Activated naive CD4-positive, alpha-beta T cell treated with anti-CD3 and anti-CD28 coated beads for 36 hours (primary cell): ENCODE measurements at places on chromosomes 6 and 20. TPM values are rescaled to one million over a fixed set of nuclear protein-coding genes. Genes with fewer than 3 reads are reported as not detected.

TINAG gene
- not detected for total RNA-seq

FHL5 gene
- total RNA-seq: not detected

DNA sequence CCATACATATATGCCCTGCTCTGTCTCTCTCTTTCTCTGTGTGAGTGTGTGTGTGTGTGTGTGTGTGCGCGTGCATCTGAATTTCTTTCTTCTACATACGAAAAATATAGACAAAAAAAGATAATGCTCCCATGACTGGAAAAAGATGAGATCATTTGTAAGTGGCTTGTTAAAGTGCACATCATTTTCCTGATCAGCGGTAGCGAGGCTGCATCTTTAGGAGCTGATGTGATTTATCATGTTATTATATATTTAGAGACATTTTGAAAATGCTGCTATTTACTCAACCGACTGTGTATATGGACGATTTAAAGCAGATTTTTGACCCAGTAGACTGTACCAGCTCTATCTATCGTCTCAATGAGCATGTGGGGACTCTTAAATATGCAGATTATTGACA is 265.3 kb downstream of the TSHZ2 start:
- DNase-seq: no peak

- no peak for DNase-seq
Observed at GRCh38 chr20:21360705-21361104, 36.6 kb downstream of the NKX2-4 start.

- peak; percentile 54 for DNase-seq
Observed at GRCh38 chr6:11806561-11807317, 28.1 kb upstream of the ADTRP start.
